ENCODE measurements at places on chromosomes 12 and 14. TPM values are rescaled to one million over a fixed set of nuclear protein-coding genes. Genes with fewer than 3 reads are reported as not detected.

GRCh38 chr12:89943463-89943862, 234.8 kb upstream of the ATP2B1 start:
- no peak for DNase-seq

DNA sequence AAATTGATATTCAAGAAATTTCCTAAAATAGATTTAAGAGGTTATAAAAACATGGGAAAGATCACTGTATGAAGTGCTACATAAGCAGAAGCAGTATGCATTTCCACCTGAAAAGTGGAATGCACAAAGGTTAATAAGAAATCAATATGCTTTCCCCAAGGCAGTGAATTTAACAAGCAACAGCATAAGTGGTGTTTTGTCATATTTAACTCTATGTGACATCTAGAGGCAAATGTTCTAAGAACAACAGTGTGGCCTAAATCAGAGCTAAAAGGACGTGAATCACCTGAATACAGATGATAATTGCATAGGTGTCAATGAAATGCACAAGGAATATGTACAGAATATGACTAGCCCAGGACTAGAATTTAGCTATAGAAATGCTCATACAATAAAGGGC, 49.5 kb downstream of the SLC2A13 start:
- no peak for DNase-seq

SLC15A4 gene
- 38.2 TPM for total RNA-seq

GRCh38 chr14:104054222-104054905, 31.1 kb upstream of the ASPG start:
- DNase-seq: no peak

CD163L1 gene
- total RNA-seq: 7.3 TPM

ADGRD1 gene
- 167 TPM for total RNA-seq

DNA sequence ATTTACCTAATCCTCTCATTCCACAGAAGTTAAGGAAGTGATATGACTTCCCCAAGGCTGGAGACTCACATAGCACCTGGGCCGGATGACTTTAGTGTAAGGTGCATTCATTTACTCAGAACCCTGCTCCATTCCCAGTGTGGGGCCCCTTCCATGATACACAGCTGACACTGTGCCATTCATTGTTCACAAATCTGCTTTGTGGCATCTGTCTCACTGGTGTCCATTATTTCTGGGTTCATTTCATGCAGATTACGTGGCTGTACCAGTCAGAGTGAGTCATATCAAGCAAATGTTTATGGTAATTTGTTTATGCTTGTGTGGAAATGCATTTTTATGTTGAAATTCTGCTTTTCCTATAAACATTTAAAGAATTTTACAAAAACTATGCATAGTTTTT, 5.2 kb downstream of the ANO4 start:
- no peak for DNase-seq
